Hepatic stellate cell (primary cell): ENCODE measurements at places on chromosomes 7 and 10.
A peak's percentile ranks its signal among the peaks of the same experiment; 100 is the strongest.

- no peak for DNase-seq
Measured at GRCh38 chr7:68816491-68816890, 781.8 kb upstream of the AUTS2 start.

DNA sequence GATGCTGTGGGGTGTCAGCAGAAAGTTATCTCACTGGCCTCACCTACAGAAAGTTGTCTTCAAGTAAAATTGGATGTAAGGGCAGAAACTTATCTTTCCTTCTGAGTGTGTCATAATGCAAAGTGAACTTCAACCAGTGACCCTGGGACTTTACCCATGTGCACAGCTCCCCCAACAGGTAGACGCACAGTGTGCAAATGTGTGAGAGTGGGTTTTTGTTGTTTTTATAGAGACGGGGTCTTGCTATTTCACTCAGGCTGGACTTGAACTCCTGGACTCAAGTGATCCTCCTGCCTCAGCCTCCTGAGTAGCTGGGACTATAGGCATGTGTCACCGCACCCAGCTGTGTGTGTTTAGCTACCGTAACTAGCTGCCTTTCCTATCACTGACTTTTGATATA is 6.4 kb upstream of the KAZALD1 start:
- DNase-seq: no peak

DNA sequence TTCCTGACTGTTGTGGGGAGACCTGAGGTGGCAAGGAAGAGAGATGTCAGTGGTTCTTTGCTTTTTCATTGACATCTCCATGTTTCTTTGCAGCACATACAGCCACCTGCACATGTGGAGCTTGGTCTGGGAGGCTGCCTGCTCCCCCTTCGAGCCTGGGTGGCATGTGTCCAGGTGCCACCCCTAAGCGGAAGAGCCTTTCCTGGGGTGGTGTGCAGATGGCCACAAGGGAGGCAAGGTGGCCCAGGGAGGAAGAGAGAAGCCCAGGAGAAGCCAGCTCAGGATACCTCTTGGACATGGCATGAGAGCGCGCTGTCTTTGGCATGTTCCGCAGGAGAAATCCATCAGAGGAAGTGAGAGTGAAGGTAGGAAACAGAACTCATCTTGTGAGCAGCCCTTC is 105.9 kb upstream of the NPTX2 start:
- DNase-seq: no peak

- DNase-seq: no peak
Measured at GRCh38 chr10:112637901-112638300, 190.9 kb downstream of the VTI1A start.

GRCh38 chr10:126468876-126469643 is 80.8 kb upstream of the ADAM12 start:
- DNase-seq: no peak

GRCh38 chr10:436911-437665 is 252.4 kb downstream of the DIP2C start:
- no peak for DNase-seq

- DNase-seq: peak; percentile 14
Measured at GRCh38 chr7:76108540-76109233, 60.8 kb downstream of the MDH2 start.

GRCh38 chr10:127882801-127883459 is 9.8 kb downstream of the CLRN3 start:
- no peak for DNase-seq

DNA sequence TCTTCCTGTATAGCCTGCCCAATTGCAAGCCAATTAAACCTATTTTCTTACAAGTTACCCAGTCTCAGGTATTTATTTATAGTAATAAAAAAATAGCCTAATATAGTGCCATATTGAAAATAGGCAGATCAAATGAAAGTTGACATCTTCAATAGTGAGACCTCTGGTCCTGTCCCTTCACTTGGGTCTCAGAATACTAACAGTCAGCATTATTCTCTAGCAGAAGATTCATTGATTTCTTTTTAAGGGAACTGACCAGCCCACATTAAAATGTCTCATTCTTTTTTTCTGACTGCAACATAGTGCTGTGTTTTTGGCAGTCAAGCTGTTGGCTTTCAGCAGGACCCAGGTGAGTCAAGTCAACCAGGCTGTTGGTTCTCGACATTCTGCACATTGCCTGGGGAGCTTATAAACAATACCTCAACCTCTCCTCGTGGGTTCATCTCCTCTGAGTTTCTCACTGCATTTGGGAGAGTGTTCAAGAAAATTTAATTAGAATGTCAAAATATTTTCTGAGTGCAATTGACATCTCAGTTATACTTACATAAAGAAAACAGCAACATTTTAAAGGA is 109.8 kb downstream of the MKX start:
- DNase-seq: no peak

DNA sequence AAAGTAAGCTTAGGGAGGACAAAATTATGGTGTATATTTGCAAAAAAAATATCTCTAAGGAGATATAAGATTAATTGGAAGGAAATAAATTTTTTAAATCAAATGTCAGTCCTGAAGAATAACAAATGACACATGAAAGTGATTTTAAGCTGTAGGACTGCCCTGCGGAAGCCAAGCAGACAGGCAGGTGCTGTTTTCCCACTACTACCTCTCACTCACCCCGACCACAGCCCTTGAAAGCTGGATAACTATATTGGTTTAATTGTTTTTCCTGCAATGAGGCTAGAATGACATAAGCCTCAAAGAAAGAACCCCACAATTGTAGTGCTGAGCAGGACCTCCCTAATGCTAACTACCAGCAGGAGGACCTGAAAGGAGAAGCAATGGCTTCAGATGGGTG is 68.6 kb upstream of the VIPR2 start:
- DNase-seq: no peak

- no peak for DNase-seq
Measured at GRCh38 chr7:102193806-102194205, 92.9 kb upstream of the SH2B2 start.

- no peak for DNase-seq
Measured at GRCh38 chr7:127390817-127391590, 1.5 kb downstream of the ZNF800 start.

- no peak for DNase-seq
Measured at GRCh38 chr10:33353853-33354252, 19.4 kb upstream of the NRP1 start.

- DNase-seq: no peak
Measured at GRCh38 chr10:17407047-17407446, 47.3 kb downstream of the ST8SIA6 start.

DNA sequence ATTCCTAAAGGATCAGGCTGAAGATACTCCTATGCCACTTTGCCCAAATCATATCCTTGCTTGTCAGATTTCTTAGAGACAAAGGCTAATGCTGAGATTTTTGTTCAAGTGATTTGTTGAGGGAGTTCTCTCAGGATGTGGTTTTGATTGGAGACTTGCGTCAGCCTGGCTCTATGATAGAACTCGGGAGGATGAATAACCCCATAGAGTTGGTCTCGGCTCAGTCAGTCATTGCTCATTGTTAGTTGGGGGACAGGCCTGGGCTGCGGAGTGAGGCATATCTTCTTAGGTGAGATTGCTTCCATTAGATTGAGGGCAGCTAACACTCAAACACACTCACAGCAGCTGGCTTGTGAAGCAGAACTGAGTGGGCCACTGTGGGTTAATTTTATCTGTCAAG is 203.4 kb downstream of the KIF20B start:
- DNase-seq: no peak

- no peak for DNase-seq
Measured at GRCh38 chr10:14486777-14487487, 156.2 kb upstream of the FRMD4A start.

- no peak for DNase-seq
Measured at GRCh38 chr7:26663874-26664273, 200.5 kb downstream of the SKAP2 start.

- no peak for DNase-seq
Measured at GRCh38 chr7:98668255-98668654, 51.2 kb downstream of the NPTX2 start.

DNA sequence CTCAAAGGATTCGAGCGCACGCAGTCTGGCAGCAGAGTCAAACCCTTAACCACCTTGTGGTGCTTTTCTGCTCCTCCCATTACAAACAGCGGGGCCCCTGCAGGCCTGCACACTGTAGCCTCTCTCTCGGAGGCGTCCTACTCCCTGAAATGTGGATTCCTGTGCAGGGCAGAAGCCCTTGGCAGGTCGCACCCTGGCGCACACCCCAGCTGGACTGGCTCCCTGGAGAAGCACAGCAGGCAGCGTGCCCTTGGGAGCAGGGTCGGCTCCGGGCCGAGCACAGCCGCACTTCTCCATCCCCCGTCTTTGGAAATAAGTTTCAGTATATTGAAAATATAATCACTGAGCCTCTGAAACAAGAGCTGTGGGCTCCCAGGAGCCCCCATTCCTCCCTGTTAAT is 144.1 kb downstream of the C10orf105 start:
- DNase-seq: no peak

- DNase-seq: no peak
Measured at GRCh38 chr10:102421757-102422512, 1.3 kb downstream of the FBXL15 start.

DNA sequence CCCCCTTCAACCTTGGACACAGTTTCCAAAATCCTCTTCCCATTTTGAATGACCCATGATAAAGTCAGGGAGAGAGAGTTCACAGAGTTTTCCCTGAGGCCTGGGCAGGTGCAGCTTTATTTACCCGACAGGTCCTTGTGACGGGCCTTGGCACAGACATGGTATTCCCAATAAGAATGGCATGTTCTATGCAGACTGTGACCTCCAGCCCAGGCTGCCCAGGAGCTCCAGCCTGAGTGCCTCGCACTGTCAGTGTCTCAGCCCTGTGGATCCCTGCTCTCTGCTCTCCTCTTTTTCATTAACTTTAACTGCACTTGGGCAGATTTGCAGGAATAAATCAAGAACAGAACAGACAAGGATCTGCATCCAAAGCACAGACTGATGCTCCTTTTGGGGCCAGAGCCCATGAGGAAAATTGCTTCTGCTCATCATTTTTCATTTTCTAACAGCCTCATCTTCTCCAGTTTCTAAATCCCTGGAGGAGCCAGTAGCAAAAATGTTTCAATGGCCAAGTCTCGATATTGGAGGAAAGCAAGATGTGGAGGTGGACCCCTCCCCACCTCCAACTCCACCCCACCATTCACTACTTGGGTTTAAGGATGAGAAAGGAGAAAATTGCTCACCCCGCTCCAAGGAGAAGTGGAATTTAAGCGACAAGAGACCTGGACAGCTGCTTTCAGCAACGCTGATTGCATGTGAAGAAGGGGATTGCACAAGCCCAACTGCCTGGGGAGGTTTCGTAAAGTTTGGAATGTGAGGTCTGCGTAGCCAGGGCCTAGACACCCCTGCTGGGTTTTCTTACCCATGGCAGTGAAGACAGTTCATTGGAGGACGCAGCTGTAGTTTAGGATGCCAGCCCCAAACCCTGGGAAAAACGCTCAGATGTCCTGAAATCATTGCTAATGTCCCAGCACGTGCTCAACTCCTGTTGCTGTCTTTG is 225.9 kb downstream of the WDR11 start:
- no peak for DNase-seq

GRCh38 chr7:118250860-118251494 is 26.5 kb downstream of the ANKRD7 start:
- DNase-seq: no peak

GRCh38 chr10:71651428-71651827 is 68.2 kb downstream of the C10orf105 start:
- no peak for DNase-seq

DNA sequence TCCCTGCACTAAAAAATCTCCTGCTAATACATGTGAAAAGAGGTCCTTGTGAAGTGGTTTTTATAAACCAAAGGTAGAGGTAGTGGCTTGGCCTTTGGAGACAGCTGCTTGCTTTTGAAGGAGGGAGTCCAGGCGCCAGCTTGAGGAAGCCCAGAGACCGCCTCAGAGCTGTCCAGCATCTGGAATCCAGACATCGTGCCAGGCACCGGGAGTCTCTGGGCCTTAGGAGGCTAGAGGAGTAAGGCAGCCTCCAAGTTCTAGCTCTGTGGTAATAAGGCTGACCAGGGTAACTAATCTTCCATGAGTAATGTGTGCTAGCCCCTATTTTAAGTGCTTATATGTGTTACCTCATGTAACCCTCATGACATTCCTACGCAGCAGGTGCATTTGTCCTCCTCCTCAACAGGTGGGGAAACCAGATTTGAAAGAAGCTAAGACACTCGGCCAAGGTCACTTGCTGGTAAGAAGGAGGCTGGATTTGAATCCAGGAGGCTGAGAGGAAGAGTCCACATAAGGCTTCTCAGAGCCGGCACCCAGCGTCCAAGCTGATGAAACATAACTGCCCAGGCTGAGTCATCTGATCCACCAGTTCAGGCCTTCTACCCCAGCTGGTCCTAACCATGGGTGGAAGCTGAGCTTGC is 26.1 kb downstream of the PRLHR start:
- no peak for DNase-seq

- no peak for DNase-seq
Measured at GRCh38 chr10:62087329-62087728, 181.3 kb downstream of the RTKN2 start.

- DNase-seq: no peak
Measured at GRCh38 chr10:129102906-129103693, 363.9 kb upstream of the MGMT start.

- DNase-seq: no peak
Measured at GRCh38 chr10:69469976-69470375, 18.7 kb downstream of the TSPAN15 start.

- no peak for DNase-seq
Measured at GRCh38 chr7:134084488-134085144, 42.5 kb upstream of the LRGUK start.
